ENCODE measurements at places on chromosomes 3 and 15.
A peak's percentile ranks its signal among the peaks of the same experiment; 100 is the strongest.

DNA sequence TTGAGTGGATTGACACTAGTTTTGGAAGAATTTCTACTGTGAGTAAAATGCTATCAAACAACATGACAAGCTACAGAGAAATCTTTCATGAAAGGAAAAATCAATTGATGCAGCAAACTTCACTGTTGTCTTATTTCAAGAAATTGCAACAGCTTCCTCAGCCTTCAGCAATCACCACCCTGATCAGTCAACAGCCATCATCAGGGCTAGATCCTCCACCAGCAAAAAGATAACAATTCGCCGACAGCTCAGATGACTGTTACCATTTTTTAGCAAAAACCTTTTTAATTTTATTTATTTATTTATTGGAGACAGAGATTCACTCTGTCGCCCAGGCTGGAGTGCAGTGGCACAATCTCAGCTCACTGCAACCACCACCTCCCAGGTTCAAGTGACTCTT lies 44.0 kb downstream of the MLH1 start:
- DNase-seq = no peak

GRCh38 chr3:38099518-38099917 lies 37.4 kb downstream of the ACAA1 start:
- DNase-seq = no peak

GRCh38 chr3:30657914-30658313 lies 51.5 kb downstream of the TGFBR2 start:
- DNase-seq = no peak

DNA sequence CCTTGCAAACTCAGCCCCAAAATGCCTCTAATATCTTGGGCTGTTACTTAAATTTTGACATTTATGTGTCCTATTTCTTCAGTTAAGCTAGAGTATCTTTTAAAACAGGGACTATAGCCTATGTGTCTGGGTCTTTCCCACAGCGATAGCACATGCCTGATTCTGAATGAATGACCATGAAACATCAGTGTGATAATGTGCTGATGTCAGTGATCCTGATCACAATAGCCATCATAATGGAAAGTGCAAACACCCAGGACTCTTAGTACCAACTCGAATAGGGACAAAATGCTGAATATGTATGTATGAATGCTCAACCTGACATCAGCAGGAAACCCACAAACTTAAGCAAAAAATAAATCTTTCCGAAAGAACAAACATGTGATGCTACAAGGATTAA lies 537.4 kb downstream of the IGSF11 start:
- DNase-seq = no peak

DNA sequence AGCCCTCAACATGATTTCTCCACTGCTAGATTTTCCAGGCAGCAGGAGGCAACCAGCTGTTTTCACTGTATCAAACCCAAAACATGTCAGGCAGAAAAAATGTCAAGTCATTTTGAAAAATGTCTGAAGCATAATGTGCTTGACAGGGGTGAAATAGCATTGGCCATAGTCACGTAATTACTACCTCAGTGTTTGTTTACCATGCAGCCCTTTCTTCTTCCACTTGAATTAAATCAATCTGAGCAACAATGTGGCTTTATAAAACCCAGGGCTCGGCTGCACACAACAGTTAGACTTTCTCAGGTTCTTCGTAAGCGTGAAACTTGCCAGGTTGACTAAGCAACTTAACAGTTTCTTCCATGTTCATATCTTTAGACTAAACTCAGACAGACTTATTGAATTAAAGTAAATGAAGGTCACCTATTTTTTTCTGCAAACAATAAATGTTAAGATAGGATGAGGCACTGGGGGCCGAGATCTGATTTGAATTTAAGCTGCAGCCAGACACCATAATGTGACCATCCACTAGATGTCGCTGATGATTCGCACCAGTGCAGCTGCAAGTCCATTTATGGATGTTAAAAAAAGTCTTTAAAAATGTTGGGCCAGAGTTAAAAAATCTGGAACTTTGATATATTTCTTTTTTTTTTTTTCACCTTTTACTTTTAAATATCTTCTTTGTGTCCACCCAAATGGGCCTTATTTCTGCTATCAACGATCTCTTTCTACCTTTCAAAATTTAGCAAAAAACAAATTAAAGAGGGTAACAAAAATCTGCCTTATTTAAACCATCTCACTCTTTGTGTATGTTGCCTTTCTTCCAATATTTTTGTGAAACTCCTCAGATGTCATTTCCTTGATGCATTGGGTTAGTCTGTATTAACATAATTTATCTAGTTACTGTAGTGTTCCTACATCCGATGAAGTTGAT lies 305.9 kb downstream of the CACNA2D3 start:
- DNase-seq = peak; percentile 42

DNA sequence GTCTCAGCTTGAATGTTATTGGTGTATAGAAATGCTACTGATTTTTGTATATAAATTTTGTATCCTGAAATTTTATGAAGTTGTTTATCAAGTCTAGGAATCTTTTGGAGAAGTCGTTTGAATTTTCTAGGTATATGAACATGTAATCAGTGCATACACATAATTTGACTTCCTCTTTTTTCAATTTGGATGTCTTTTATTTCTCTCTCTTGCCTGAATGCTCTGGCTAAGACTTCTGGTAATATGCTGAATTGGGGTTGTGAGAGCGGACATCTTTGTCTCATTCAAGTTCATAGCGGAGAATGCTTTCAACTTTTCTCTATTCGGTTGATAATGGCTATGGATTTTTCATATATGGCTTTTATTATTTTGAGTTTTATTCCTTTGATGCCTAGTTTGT lies 100.9 kb upstream of the MCTP2 start:
- DNase-seq = no peak

DNA sequence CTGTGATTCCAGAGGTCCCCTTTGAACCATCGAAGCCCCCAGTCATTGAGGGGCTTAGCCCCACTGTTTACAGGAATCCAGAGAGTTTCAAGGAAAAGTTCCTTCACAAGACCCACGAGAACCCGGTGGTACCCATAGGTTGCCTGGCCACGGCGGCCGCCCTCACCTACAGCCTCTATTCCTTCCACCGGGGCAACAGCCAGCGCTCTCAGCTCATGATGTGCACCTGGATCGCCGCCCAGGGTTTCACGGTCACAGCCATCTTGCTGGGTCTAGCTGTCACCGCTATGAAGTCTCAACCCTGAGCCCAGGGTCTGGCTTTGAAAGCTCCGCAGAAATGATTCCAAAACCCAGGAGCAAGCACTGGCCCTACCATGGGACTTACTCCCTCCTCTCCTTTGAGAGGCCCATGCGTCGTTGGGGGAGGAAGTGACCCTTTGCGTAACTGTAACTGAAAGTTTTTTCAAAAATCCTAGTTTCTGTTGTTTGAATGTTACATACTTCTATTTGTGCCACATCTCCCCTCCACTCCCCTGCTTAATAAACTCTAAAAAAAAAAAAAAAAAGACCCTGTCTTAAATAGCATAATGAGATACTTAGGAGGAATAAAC lies 85.1 kb upstream of the CSPG5 start:
- no peak for DNase-seq

GRCh38 chr15:59250249-59250648 lies 43.6 kb downstream of the LDHAL6B start:
- no peak for DNase-seq

- DNase-seq = no peak
Measured at GRCh38 chr15:90266061-90266431, 574 bp downstream of the NGRN start.

- no peak for DNase-seq
Measured at GRCh38 chr15:64348455-64348854, 7.5 kb downstream of the CSNK1G1 start.

DNA sequence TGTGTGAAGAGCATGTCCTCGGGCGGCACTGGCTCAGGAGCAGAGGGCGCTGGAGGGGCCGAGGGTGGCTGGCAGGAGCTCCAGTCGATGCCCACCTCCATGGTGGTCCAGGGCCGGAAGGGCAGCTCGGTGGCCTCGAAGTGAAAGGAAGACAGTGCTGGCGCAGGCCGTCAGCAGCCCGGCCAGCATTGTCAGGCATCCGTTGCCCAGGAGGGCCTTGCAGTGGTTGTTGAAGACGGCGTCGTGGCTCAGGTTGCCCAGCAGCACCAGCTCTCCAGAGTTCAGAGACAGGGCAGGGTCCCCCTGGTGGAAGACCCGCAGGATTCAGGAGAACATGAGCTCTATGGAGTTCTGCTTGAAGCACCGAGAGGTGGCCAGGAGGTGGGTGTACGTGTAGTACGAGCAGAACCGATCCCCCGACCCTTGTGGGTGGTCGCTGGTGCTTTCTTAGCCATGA lies 16.5 kb upstream of the SIAH2 start:
- DNase-seq = no peak

- DNase-seq = no peak
Measured at GRCh38 chr15:38374556-38374955, 79.4 kb upstream of the FAM98B start.

- DNase-seq = no peak
Measured at GRCh38 chr3:55802816-55803215, 315.7 kb upstream of the WNT5A start.

GRCh38 chr3:42632146-42632545 lies 21.4 kb upstream of the ZBTB47 start:
- DNase-seq = no peak

GRCh38 chr3:119657887-119658702 lies 2.3 kb downstream of the POPDC2 start:
- DNase-seq = no peak

All from GM10248 (cell line).